ENCODE measurements at places on chromosomes 7 and 10.

DNA sequence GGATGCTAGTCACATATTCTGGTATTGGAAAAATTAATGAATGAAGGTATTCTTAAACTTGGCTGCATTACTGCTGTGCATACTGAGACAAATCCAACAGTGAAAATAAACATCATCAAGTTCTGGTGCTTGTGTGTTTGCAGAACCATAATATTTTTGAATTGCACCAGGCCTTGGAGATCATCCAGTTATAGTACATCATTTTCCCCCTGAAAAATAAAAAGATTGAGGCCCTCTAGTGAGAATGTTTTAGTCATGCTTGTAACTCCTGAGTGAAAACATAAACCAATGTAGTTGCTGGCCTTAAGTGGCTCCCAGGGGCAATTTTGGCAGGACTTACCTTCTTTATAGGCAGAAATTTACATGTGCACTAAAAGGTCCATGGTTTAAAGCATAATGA is 218.8 kb upstream of the TMEM229A start:
- DNase-seq: no peak

- DNase-seq: peak; percentile 13
These were observed 31.6 kb downstream of the SLC16A12 start for GRCh38 chr10:89503652-89504370.

DNA sequence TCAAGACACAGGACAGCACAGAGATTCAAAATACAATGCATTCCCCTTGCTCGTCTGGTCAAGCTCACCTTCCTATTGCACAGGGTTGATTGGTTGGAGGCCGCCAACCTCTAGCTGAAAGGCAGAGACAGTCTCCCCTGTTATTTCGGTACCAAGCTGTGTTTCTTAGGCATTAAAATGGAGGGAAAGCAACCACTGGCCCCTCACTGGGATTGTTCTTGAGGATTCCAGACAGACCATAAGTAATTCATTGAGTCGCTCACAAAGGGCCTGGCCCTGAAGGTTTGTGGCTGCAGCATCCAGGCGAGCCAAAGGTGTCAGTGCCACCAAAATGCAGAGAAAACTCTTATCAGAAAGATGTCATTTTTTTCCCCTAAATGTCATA is 81.2 kb downstream of the PARP12 start:
- no peak for DNase-seq

DNA sequence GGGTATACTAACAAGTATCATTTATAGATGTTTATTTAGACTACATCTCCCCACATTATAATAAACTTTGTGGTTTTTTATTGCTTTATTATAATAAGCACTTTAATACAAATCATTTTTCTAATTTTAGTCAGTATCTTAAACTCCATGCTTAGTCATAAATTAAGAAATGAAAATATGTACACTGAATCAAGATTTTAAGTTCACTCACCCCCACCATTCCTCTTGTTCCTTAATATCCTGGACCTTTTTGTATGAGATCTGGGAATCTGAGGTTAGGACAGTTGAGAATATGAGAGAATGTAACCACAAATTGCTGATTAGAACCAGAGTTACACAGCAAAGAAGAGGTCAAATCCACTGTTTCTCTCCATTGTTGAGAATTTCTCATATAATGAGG is 93.6 kb upstream of the WNT16 start:
- no peak for DNase-seq

GRCh38 chr7:128112018-128112780 is 81.0 kb upstream of the LRRC4 start:
- peak; percentile 3 for DNase-seq

DNA sequence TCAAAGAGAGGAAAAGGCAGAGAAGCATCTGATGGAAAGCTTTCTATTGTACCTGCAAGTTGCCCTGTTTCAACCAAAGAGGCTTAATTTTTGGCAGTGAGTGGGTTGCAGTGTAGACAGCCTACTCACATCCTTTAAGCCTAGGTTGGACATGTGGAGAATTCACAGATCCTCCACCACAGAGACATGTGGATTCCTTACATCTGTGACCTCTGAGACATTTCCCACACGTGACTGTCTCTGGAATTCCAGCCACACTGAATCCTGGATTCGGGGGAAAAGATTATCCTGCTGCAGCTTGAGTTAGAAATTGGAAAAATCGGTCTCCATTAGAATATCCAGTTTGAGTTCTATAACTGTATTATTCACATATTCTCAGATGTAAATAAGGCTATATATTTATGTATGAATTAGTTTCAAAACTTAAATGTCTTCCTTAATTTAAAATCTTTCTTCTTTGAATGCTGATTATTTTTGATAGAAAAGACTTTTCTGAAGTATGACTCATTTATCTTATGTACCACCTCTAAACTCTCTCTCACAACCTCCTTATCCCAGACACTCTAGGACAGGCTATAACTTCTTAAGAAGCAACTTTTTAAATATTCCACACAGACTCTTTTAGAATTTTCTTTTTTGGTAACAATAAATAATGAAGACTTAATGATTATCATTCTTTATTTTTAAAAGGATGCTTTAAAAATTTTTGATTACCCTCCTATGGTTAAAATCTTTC is 123.3 kb downstream of the TWIST1 start:
- no peak for DNase-seq

DNA sequence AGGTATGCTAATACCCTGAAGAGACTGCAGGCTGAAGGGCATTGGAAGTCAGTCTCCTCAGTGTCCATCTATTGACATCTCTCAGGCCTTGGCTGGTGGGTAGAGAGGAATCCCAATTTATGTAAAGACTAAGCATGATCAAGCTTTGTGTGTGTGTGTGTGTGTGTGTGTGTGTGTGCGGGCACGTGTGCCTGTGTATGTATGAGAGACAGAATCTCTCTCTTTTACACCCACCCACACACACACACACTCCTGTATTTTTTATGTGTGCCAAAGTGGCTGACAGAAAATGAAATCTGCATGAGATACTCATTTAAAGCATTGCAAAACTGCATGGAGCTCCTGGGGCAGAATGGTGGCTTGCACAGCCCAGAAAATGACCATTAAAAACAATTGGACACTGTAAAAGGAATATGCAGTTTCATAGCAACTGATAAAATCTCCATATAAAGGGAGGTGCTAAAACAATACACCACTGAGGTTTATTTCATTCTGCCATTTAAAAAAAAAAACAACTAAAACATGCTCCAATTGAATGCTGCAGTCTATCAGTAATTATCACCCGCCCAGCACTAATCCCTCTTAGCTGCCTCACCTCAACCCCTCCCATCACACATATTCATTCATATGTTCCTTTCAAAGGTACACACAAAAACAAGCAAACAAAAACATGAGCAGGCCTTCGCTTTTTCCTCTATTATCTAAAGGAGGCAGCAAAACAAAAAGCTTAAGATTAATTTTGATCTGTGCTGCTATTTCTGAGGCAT is 385.0 kb downstream of the KCNMA1 start:
- DNase-seq: no peak

- no peak for DNase-seq
These were observed 225.0 kb downstream of the CALN1 start for GRCh38 chr7:72187179-72187578.

DNA sequence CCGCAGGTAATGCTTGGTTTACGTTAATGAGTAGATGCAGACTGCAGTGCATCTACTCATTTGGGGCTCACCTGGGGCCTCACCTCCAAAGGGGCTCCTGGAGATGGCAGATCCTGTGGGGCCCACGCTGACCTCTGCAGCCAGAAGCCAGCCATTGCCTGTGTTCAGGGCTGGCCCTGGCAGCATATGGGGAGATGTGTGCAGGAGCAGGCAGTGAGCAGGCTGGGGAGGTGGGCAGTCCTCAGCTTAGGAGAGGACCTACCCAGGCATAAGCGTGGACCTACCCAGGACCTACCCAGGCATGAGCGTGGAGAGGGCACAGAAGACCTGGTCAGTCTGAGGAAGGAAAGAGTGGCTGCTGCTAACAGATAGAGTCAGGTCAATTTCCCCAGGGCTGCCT is 178.5 kb downstream of the PTPRN2 start:
- no peak for DNase-seq

GRCh38 chr7:8130663-8131062 is 131.3 kb downstream of the ICA1 start:
- DNase-seq: no peak

DNA sequence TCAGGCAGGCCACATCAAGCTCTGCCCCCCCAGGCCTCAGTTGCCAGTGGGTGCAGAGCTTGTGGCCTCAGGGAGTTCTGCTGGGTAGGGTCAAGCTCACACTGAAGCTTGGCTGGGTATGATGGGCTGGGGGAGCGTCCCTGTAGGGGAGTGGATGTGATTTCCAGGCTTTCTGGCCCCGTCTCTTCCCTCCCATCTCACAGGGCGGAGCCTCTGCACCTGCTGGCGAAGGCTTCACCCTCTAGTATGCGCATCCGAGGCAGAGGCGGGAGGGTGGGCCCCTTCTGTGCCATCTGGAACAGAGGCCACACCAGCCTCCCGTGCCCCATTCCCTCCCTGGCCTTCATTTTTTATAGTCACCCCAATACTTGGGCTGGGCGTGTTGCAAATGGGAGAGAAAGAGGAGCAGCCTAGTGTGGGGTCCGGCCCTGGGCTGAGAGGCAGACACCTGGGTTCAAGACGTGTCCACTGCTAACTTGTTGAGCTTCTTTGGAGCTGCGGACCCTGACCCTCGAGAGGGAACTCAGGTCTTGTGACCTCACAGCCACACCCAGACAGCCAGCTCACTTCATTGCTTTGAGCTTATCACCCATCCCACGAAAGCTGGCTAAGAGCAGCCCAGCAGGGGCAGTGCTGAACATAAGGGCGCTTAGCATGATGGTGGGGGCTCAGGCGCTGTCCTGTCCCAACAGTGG is 2.3 kb downstream of the AQP1 start:
- DNase-seq: no peak

DNA sequence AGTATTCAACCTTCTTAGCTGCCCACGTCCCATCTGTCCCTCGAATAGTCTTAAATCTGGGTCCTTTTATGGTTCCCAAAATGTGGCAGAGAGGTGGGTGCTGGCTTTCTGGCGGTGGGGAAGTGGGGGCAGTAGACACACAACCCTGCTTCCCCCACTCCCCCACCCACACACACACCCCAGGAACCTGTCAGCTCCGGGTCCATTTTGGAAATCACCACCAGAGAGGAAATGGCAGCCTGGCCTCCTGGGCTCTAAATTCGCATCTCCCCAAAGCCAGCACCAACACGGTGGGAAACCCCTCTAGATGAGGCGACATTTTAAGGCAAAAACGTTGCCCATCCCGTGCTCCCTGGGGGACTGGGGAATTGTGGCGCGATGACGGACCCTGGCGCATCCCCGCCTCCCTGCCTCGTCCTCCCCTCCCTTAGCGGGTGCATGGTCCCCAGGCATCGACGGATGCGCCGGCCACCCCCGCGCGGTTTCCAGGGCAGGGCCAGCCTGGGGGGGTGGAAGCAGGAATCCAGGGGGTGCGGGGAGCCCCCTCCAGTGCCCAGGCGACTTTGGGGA is 702 bp downstream of the TMEM130 start:
- no peak for DNase-seq

GRCh38 chr7:16592395-16592794 is 53.2 kb downstream of the ANKMY2 start:
- no peak for DNase-seq

GRCh38 chr10:34205452-34205851 is 609.6 kb downstream of the PARD3 start:
- no peak for DNase-seq

GRCh38 chr10:131772441-131772840 is 128.4 kb upstream of the PPP2R2D start:
- no peak for DNase-seq

GRCh38 chr10:117610321-117610720 is 67.8 kb downstream of the EMX2 start:
- DNase-seq: no peak

DNA sequence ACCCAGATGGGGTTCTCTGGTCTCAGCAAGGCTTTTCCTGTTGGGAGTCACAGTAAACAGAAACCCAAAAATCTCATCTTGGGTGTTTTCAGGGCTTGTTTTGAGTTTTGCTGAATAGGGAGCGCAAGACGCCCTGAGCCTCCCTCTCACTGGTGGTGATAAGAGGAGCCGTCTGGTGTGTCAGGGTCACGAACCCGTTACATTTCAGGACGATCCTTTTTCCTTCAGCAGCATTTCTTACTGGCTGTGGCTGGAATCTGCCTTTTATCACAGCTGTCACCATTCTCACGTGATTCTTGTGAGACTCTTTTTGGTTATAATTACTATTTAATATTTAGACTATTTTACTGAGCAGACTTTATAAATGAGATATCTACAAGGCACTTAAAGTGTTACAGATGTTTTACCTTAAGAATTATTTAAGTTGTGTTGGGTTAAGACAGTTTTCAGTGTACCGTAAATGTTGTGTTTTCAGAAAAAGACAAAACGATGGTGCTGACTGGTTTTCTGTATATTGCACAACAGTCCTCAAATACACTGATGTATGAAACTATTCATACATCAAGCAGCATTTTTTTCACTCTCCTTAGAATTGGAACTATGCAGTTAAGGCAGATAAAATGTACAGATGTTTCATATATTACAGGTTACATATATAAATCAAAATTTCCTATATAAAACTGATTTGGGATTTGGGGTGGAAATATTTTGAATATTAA is 2.2 kb upstream of the GET4 start:
- no peak for DNase-seq

DNA sequence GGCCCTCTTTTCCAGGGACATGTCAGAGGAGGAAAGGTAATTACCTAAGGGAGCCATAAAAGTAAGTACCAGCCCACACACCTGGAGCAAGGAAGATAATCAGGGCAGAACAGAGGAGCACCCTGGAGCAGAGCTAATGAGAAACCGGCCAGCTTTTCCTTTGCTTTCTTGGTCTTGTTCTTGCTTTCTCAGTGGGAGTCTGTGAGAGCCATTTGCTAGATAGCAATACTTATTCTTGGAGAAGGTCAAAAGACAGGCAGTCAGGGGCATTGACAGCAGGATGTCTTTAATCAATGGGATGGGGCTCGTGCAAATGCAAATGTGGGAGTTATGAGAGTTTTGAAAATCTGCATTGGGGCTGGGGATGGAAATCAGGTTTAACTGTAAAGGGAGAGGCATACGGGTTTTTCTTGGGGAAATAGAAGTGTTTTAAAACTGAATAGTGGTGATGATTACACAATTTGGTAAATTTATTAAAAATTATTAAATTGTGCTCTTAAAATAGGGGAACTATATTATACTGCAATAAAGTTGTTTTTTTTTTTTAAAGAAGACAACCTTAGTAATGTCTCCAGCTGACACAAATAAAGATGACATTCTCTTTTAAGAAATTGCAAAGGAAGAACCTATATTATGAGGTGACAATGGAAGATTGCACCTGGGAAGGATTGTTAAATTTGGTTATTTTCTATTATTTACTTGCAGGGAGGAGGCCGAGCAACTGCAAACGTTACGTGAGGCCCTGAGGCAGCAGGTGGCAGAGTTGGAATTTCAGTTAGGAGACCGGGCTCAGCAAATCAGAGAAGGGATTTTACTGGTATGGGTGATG is 35.6 kb upstream of the PPP1R17 start:
- no peak for DNase-seq

DNA sequence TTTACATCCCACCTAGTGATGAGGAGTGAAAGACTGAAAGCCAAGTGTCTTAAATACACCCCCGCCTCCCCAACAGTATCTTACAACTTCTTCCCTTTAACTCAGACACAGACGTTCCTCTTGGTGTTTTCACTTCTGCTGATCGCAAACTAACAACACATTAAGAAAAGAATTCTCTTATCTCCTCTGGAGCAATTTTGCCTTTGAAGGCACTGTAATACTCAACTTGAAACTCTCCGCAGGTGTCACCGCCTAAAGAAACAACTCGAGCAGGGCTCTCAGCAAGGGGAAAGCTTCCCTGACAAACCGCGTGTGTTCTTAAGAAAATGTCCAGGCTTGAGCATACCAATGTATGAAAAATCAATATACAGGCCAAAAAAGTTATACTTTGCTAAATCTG is 452 bp downstream of the SEMA3C start:
- no peak for DNase-seq

GRCh38 chr10:108410236-108410635 is 1245.7 kb upstream of the SORCS1 start:
- DNase-seq: no peak
